Psoas muscle (tissue), 8 donors: ENCODE measurements at places on chromosomes 16 and 17. TPM values are rescaled to one million over a fixed set of nuclear protein-coding genes. Genes with fewer than 3 reads are reported as not detected.
A peak's percentile ranks its signal among the peaks of the same experiment; 100 is the strongest.

- no peak overlapping the region for H3K4me3 ChIP-seq
- no peaks in the 10 kb centered on the region for H3K27me3 ChIP-seq
- H3K36me3 ChIP-seq = no peaks in the 10 kb centered on the region
- no peak overlapping the region for H3K27ac ChIP-seq
- H3K4me1 ChIP-seq = no peaks in the 10 kb centered on the region
These were observed 175.9 kb upstream of the TBX2 start for GRCh38 chr17:61223725-61224124.

DNA sequence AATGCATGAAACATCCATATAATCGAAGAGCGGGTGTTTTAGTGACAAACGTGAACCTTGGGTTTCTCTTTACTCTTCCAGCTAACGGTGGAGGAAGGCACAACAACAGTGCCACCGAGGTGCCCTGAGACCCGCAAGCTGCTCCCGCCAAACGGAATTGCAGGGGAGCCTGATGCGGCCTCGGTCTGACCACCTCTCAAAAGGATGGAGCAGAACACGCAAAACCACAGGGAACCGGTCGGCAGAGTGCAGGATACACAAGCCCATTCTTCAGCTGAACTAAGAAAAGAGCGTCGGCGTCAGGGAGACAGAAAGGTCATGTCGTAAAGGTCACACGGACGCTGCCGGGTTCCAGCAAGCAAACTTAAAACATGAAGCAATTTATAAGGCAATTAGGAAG, 109.5 kb upstream of the ZNF750 start:
- no peak overlapping the region for H3K27ac ChIP-seq
- H3K36me3 ChIP-seq = no peaks in the 10 kb centered on the region
- peak; percentile 24 for DNase-seq
- H3K27me3 ChIP-seq = no peaks in the 10 kb centered on the region
- no peaks in the 10 kb centered on the region for H3K4me1 ChIP-seq

- peaks cover 17% of the 10 kb centered on the region for H3K4me1 ChIP-seq
- peak overlapping the region; percentile 92 for H3K4me3 ChIP-seq
- DNase-seq = peak; percentile 25
- peak overlapping the region; percentile 50 for H3K27ac ChIP-seq
- no peaks in the 10 kb centered on the region for H3K36me3 ChIP-seq
These were observed 914 bp upstream of the GPRC5B start for GRCh38 chr16:19885451-19886072.

DNA sequence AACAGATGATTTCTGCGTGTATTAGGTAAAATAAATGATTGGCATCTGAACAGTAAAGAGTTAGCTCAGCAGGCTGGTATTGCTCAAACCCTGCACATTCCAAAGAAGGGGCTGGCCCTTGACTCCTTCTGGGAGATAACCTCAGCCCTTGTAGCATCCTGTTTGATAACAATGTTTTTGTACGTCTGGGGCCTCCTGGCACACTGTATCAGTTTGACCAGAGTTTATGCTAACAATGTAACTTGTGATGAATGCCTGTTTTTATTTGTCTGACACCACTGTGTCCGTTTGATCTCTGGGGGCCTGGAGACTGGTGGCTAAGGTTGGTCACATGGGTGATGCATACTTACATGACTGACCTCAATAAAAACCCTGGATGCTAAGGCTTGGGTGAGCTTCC, 43.8 kb upstream of the NDRG4 start:
- no peaks in the 10 kb centered on the region for H3K27me3 ChIP-seq
- no peaks in the 10 kb centered on the region for H3K36me3 ChIP-seq
- no peak for DNase-seq
- no peak overlapping the region for H3K27ac ChIP-seq
- no peak overlapping the region for H3K4me3 ChIP-seq
- H3K4me1 ChIP-seq = no peaks in the 10 kb centered on the region

DNA sequence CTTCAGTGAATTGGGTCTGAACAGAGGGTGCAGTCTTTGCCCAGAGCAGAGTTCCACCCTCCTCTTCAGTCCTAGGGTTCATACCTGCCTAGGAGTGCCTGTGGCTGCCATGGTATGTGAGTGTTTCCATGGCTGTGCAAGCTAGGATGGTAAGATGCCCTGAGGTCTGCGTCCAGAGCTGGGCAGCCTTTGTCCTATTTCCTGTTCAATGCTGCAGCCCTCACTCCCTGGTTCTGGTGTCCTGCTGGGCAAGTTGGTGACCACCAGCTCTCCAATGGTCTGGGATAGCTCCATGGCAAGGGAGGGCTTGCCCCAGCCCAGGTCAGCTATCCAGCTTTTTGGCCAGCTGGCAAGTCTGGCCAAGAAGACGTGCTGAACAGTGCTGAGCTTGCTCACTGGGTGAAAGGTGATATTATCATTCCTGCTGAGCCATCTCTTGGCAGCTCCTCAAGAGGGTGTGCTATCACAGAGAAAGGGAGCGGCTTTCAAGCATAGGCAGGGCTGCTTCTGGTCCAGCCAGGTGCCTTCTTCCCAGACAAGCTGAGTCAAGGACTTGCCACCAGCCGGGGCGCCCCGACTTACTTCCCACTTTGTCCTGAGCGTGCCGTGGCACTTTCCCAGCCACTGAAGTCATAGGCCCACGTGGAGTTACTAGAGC, 13.0 kb upstream of the NFATC3 start:
- H3K4me1 ChIP-seq = peaks cover 72% of the 10 kb centered on the region
- peak overlapping the region; percentile 81 for H3K27ac ChIP-seq
- H3K27me3 ChIP-seq = no peaks in the 10 kb centered on the region
- peak; percentile 95 for DNase-seq

CIBAR2 gene
- not detected for total RNA-seq

SCNN1B gene
- 0.25 TPM for total RNA-seq

KRTAP4-3 gene
- total RNA-seq = not detected

ADAMTS18 gene
- not detected for total RNA-seq

- no peak overlapping the region for H3K27ac ChIP-seq
- peaks cover under 1% of the 10 kb centered on the region for H3K36me3 ChIP-seq
- no peak overlapping the region for H3K4me3 ChIP-seq
These were observed 58.3 kb downstream of the USP32 start for GRCh38 chr17:60333628-60334031.

DNA sequence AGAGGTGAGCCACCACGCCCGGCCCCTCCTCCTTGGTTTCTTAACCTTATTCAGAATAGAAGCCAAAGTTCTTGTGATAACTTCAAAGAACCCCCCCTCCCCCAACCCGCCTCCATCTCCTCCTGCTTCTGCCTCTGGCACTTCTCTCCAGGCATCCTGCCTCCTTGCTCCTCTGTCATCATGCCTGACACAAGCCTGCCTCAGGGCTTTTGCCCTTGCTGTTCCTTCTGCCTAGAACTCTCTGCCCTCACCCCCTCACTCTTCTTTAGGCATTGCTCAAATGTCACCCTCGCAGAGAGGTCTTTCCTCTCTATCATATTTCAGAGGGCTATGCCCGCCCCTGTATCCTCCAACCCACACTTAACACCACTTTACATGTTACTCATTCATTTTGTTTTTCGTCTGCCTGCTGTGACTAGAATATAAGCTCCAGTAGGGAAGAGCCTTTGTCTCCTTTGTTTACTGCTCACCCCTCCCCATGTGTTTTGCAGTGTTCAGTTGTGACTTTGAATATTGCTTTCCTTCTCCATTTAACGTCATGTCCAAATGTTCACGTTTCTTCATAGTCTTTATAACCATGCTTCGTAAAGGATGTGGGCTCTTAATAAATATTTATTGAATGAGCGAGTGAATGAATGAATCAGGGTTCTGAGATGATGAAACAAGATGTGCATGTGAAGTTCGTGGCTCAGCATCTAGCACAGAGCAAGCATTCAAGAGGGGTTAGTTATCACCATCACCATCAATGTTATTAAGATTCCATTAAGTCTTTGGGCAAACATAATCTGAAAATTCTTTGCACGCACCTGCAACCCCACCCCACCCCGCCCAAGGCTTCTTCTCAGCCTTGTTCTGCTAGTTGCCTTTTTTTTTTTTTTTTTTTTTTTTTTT, 186.2 kb upstream of the WSCD1 start:
- DNase-seq = no peak
- peaks cover 3% of the 10 kb centered on the region for H3K27me3 ChIP-seq
- H3K36me3 ChIP-seq = no peaks in the 10 kb centered on the region
- H3K4me3 ChIP-seq = no peak overlapping the region

DNA sequence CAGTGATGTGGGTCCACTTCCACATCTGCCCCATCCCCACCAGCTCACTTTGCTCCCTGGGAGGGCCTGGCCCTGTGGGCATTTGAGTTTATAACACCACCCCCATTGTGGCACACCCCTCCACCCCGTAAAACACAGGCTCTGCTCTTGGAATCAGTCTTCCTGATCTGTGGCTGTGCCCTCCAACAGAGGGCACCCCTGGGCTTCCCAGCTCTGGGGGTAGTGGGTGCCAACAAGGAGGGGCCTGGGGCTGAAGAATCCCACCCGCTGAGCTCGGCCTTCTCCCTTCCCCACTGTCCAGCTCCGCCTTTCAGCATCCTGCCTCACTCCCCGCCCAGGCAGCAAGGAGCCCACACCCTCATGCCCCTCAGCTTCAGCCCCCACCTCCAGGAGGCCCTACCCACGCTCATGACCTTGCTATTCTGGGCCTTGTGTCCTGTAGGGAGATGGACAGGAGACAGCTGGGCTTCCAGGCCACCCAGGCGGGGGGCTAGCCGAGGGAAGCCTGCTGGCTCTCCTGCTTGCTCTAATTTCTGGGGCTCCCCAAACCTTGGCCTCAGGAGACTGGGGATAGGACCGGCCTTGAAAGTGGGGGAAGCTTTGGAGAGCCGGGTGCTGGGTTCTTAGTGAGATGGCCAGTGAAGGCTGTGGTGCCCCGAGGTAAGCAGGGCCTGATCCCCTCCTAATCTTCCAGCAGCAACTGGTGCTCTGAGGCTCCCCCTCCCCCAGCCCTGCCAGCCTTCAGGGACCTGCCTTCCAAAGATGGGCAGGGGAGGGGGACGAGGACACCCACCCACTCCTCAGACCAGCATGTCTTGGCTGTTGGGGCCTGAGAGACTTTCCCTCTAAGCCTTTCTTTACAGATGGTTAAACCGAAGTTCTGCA, 2.9 kb upstream of the ATP2A1 start:
- H3K4me3 ChIP-seq = peak overlapping the region; percentile 41
- H3K27ac ChIP-seq = peak overlapping the region; percentile 88
- H3K4me1 ChIP-seq = peaks cover 30% of the 10 kb centered on the region
- peak; percentile 87 for DNase-seq

GRCh38 chr17:74746376-74746775, 2.1 kb upstream of the NHERF1 start:
- DNase-seq = no peak
- H3K27ac ChIP-seq = no peak overlapping the region
- peaks cover 1% of the 10 kb centered on the region for H3K27me3 ChIP-seq
- H3K4me3 ChIP-seq = no peak overlapping the region

DNA sequence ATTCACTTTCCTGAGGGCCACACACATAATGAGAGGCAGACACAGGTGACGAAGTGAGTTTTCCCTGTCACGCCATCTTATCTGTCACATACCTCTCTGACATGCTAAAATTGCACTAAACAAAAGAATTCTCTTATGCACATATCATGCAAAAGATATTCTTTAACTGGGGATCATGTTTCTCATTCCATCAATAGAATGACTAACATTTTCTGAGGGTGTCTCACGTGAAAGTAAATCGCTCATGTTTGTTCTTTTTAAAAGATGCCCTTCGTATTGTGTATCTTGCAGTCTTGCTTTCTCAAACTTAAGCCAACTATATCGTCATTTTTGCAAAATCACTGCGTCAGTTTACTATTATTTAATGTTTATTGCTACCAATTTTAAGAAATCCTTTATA, 306.4 kb downstream of the WWOX start:
- H3K36me3 ChIP-seq = no peaks in the 10 kb centered on the region
- no peaks in the 10 kb centered on the region for H3K27me3 ChIP-seq
- no peak for DNase-seq
- H3K4me3 ChIP-seq = no peak overlapping the region

DNA sequence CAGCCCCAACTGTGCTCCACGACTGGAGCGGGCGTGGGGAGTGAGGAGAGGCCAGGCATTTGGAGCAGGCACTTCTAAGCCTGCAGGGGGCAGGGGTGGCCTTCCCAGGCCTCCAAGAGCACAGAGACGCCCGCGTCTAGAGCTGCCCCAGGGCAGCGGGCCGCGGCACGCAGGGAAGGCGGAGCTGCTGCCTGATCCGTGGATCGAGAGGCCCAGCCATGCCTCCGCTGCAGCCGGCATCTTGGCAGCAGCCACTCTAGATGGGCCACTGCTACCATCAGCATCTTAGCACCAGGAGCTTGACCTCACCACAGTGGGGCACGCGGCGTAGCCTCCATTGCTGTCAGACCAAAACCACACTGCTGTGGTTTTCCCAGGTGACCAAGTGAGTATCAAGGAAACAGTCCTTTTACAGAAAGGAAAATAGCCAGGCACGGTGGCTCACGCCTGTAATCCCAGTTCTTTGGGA, 20.4 kb upstream of the WDR45B start:
- H3K4me1 ChIP-seq = peaks cover 8% of the 10 kb centered on the region
- peak overlapping the region; percentile 22 for H3K4me3 ChIP-seq
- peak; percentile 61 for DNase-seq
- H3K36me3 ChIP-seq = no peaks in the 10 kb centered on the region
- H3K27me3 ChIP-seq = no peaks in the 10 kb centered on the region

CCDC200 gene
- not detected for total RNA-seq

- peaks cover 33% of the 10 kb centered on the region for H3K4me1 ChIP-seq
- no peaks in the 10 kb centered on the region for H3K27me3 ChIP-seq
- H3K4me3 ChIP-seq = no peak overlapping the region
- H3K27ac ChIP-seq = peak overlapping the region; percentile 78
These were observed 164.7 kb downstream of the MSI2 start for GRCh38 chr17:57420734-57421717.
